Dermis lymphatic vessel endothelial cell (primary cell): ENCODE measurements at places on chromosomes 2 and 18. TPM values are rescaled to one million over a fixed set of nuclear protein-coding genes. Genes with fewer than 3 reads are reported as not detected.

Gene RAB6C
- total RNA-seq = under 0.01 TPM in 1 of 2 replicates, not detected in the other

Gene COL3A1
- 0.95 and 6.9 TPM in 2 replicates for total RNA-seq

Gene SH3RF3
- total RNA-seq = 4.6 and 7.0 TPM in 2 replicates

Gene CTAGE1
- not detected in 2 replicates for total RNA-seq

Gene SLC8A1
- total RNA-seq = 0.69 and 1.5 TPM in 2 replicates

Gene PFN4
- 0.17 and 0.76 TPM in 2 replicates for total RNA-seq

Gene DSG2
- 6.2 and 15.0 TPM in 2 replicates for total RNA-seq

Gene MAP2
- 3.8 and 7.3 TPM in 2 replicates for total RNA-seq

Gene CFAP65
- total RNA-seq = not detected in 2 replicates

Gene SPATA3
- not detected in 2 replicates for total RNA-seq

Gene VWC2L
- not detected in 2 replicates for total RNA-seq

Gene TBC1D8
- total RNA-seq = 89.3 and 99.4 TPM in 2 replicates

Gene IL1R1
- 40.5 and 49.8 TPM in 2 replicates for total RNA-seq

Gene FEZ2
- 63.3 and 73.7 TPM in 2 replicates for total RNA-seq

Gene AOX1
- total RNA-seq = 0.43 and 1.5 TPM in 2 replicates

Gene HOXD13
- total RNA-seq = under 0.01 TPM in 1 of 2 replicates, not detected in the other

Gene DOK1
- total RNA-seq = 17.6 and 27.3 TPM in 2 replicates

Gene OTX1
- 0.09 and 0.11 TPM in 2 replicates for total RNA-seq

Gene ANKZF1
- 20.5 and 22.2 TPM in 2 replicates for total RNA-seq

Gene STPG4
- total RNA-seq = 0.11 and 0.17 TPM in 2 replicates

Gene ACKR3
- total RNA-seq = 6.4 and 13.4 TPM in 2 replicates

Gene UPP2
- total RNA-seq = not detected in 2 replicates

Gene UGT1A5
- not detected in 2 replicates for total RNA-seq

Gene RNF152
- total RNA-seq = 126 and 189 TPM in 2 replicates

Gene CLIP4
- 5.4 and 5.9 TPM in 2 replicates for total RNA-seq

Gene ITGB6
- total RNA-seq = not detected in 2 replicates

Gene CYP26B1
- total RNA-seq = under 0.01 TPM in 1 of 2 replicates, not detected in the other

Gene FKBP7
- 20.3 and 43.9 TPM in 2 replicates for total RNA-seq

Gene MFF
- 39.9 and 49.1 TPM in 2 replicates for total RNA-seq

Gene RAB27B
- under 0.01 and 0.11 TPM in 2 replicates for total RNA-seq

Gene REG3G
- not detected in 2 replicates for total RNA-seq

Gene PDIA6
- total RNA-seq = 412 and 421 TPM in 2 replicates

Gene SCYGR4
- not detected in 2 replicates for total RNA-seq

Gene PTPRN
- not detected in 2 replicates for total RNA-seq

Gene AGXT
- total RNA-seq = not detected in 2 replicates

Gene DCDC2C
- not detected in 2 replicates for total RNA-seq
